ENCODE measurements at places on chromosomes 13 and 19.

DNA sequence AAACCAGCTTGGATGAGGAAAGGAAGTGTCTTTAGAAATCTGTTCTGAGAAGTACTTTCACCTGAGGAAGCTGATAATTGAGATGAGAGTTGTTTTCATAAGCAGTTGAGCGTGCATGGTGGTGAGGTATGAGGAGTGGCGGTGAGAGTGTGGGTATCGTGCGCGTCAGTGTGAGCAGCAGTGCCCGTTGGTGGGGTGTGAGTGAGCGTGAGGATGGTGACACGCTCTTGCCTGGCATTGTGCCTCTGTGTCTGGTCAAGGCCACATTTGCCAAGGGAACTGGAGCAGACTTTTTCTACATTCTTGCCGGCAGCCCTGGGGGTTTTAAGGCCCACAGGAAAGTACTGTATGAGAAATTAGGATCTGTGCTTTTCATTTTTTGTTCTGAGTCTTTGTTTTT, 36.5 kb upstream of the TEX29 start:
- DNase-seq = no peak

DNA sequence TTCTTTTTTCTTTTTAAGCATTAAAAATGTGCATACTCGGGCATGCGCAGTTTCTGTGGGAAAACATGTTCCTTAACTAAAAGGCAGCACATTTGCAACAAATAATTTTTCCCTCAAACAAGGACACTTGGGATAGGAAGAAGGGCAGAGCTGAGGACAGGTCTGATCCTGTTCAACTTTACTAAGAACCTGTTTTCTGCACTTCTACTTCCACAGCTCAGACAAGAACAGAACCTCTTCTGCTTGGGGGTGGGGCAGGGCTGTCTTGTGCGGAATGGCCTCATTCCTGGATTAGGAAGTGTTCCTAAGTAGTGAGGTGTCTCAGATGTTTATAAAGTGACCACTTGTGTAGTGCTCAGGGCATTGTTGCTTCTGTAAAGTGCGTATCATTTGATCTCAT, 18.3 kb downstream of the SAFB start:
- no peak for DNase-seq

DNA sequence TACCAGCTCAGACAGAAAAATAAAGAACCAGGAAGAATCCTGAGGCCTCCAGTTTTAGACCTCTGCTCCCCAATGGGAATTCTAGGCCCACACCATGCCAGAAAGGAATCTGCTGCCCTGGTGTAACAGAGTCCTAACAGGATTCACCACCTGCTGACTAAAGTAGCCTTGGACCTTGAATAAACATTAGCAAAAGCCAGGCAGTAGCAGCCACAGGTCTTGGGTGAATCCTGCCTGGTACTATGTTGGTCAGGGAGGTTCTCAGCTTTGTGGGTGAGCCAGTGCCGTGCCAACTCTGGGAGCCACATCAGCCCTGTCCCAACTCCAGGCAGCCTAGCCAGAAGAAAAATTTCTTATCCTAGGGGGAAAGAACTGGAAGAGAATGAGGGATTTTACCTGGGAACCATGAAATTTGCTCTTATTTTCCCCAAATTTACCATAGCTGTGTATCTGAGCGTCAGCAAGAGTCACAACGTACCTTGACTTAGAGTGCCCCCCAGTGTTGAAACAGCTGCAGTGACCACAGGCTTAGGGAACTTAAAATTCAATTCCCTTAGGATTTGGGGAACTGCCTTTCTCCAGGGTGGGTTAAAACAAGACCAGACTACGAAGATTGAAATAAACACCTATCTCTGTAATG, 1895.6 kb upstream of the PRR20A start:
- DNase-seq = no peak

DNA sequence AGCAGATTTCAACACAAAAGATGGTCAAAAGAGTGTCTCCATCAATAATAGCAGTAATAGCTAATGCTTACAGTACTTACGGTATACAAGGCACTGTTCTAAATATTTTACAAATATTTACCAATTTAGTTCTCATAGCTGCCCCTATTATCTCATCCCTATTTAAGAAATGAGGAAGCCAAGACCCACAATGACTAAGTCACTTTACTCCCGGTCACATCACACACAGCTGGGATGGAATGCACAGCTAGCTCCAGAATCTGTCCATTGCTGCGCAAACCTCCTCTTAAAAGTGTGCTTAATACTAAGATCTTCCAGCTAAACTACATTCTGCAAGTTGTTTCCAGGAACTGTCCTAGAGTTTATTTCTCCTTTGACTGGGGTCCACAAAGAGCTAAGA, 63.4 kb downstream of the RAP2A start:
- DNase-seq = no peak

DNA sequence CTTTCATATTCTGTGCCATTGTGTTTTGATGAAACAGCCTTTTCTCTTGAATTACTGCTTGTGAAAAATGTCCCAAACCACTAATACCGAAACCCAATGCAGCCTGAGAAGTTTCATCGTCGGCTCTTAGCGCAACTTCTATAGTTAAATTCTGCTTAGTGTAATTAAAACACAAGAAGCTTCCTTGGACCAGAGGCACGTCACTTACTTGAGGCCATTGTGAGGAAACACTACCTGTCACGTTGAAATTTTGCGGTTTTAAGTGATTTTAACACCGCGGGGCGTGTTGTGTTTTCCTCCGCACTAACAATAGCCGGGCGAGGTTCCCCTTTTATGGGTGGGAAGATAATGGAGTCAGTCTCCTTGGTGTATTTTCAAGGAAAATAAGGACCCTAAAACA, 70.9 kb downstream of the GGACT start:
- DNase-seq = no peak

Measured in fibroblast of skin of abdomen (primary cell).